IMR-90 (cell line): ENCODE measurements at places on chromosomes 12 and 14. TPM values are rescaled to one million over a fixed set of nuclear protein-coding genes. Genes with fewer than 3 reads are reported as not detected.

DNA sequence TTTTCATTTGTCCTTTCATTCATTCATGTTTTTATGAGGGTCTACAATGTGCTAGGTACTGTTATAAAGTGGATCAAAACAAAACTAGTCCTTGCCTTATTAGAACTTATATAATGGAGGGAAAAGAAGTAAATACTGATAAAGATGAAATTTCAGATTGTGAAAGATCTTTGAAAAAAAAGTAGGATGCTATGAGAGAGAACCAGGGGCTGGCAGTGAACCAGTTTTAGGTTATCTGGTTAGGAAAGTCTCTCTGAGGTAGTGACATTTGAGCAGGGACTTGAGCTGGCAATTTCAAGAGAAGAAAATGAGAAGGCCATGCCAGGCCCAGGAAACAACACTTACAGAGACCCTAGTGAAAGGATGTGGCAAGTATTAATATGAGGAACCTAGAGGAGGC is 57.3 kb upstream of the E2F7 start:
- no peaks in the 10 kb centered on the region for H3K36me3 ChIP-seq
- no peaks in the 10 kb centered on the region for H3K27me3 ChIP-seq
- no peak overlapping the region for H3K4me3 ChIP-seq

GRCh38 chr12:84561351-84561750 is 351.2 kb downstream of the SLC6A15 start:
- no peak overlapping the region for H3K27ac ChIP-seq
- H3K36me3 ChIP-seq = no peaks in the 10 kb centered on the region
- no peaks in the 10 kb centered on the region for H3K27me3 ChIP-seq
- no peaks in the 10 kb centered on the region for H3K4me1 ChIP-seq

DNA sequence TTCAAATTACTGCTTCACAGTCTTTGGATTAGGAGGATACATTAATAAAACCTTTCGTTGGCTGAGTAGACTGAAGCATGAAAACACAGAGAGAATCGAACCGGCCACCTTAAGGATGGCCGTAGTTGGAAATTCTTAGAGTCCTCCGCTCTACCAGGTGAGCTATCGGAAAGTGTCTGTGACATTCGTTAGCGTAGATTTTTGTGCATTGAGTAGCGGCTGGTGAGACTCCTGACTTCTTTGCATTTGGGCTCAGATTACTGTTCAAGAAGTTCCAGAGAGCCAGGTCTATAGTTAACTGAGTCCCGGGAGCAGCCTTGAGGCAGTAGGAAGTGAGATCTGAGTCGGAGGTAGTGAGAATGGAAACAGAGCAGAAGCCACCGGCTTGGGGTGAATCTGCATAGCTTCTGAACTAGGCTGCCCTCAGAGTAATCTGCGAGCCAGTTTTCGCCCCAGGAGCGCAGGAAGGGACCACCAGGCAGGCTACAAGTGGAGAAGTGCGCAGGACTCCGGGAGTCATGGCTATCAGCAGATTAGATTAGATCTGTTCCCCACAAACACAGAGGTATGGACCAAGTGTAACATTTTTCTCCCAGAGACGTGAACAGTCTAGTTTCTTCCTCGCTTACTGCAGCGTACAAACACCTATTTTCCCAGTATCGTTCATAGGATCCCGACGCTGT is 11.0 kb downstream of the OR6S1 start:
- H3K27ac ChIP-seq = no peak overlapping the region
- DNase-seq = peak; percentile 58
- H3K36me3 ChIP-seq = no peaks in the 10 kb centered on the region
- peak overlapping the region; percentile 56; the same call in 1 of the 2 replicates for H3K4me3 ChIP-seq

- no peaks in the 10 kb centered on the region; the same call in 1 of the 2 replicates for H3K27me3 ChIP-seq
- H3K36me3 ChIP-seq = no peaks in the 10 kb centered on the region
These were observed 1.5 kb upstream of the SLC25A47 start for GRCh38 chr14:100321473-100322137.

DNA sequence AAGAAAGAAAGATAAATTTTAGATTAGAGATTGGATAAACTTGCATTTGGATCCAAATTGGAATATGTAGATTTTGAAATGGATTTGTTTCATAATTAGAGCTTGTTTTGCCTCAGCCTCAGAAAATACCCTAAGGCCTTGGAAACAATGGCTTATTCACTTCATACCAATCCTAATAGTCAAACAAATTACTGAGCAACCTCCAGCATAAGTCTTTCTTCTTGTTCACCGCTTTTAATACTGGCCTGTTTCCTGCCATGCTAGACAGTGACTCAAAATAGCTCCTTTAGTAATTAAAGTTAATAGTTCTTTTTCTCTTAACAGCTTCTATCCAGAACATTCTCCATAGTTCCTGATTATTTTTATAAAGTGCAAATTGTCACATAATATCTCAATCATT is 110.9 kb upstream of the DNM1L start:
- H3K4me1 ChIP-seq = peaks cover 15% of the 10 kb centered on the region
- H3K27ac ChIP-seq = no peak overlapping the region
- H3K4me3 ChIP-seq = no peak overlapping the region
- H3K36me3 ChIP-seq = peaks cover 6% of the 10 kb centered on the region

- H3K27ac ChIP-seq = peak overlapping the region; percentile 94
- peaks cover 19% of the 10 kb centered on the region for H3K4me1 ChIP-seq
- H3K4me3 ChIP-seq = no peak overlapping the region
- H3K36me3 ChIP-seq = no peaks in the 10 kb centered on the region
These were observed 65.4 kb downstream of the C14orf132 start for GRCh38 chr14:96104469-96105057.

DNA sequence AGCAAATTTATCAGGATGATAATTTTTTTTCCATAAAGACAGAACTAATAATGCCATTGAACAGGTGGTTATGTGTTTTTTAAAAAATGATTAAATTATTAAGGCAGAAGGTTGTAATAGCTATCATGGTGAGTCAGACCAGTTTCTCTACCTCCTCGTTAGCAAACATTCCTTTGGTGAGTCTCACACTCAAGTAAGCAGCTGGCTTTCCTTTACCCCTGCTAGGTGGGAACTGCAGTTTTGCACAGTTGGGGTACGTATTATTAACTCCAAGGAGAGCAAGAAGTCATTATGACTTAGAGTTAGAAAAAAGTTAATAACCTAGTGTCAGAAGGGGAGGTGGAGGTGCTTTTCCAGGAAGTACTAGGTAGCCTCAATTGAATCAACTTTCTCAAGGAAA is 165.3 kb downstream of the SNAPC1 start:
- no peaks in the 10 kb centered on the region for H3K36me3 ChIP-seq
- H3K4me3 ChIP-seq = peak overlapping the region; percentile 33; the same call in 1 of the 2 replicates
- peaks cover 28% of the 10 kb centered on the region for H3K4me1 ChIP-seq
- H3K27ac ChIP-seq = no peak overlapping the region; the same call in 1 of the 2 replicates
- no peaks in the 10 kb centered on the region for H3K27me3 ChIP-seq

DNA sequence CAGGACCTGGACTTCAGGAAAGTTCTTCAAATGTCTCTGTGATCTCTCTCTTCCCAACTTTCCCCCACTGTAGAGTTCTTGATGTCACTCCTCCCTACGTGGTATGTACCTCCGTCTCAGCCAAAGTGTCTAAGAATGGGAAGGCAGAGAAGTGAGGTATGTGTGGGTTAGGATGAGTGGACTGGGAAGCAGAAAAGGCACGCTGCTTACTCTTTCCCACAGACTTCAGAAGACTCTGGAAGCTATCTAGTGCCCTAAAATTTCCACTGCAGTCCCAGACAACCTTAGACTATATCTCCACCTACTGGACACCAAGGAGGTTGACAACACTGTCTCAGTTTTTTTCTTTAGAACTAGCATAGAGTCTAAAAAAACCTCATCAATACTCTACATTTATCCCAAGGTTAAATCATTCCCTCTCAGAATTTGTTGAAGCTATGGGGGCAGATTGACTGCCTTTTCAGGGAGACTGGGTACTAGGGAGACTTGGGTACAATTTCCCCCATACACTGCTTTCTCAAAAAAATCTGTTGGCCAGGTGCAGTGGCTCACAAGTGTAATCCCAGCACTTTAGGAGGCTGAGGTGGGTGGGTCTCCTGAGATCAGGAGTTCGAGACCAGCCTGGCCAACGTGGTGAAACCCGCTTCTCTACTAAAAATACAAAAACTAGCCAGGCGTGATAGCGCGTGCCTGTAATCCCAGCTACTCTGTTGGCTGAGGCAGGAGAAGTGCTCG is 20.6 kb upstream of the ITGA5 start:
- DNase-seq = peak; percentile 86
- H3K36me3 ChIP-seq = no peaks in the 10 kb centered on the region
- peaks cover 10% of the 10 kb centered on the region for H3K27me3 ChIP-seq
- H3K27ac ChIP-seq = no peak overlapping the region

GRCh38 chr14:104239861-104240301 is 101.5 kb downstream of the KIF26A start:
- no peaks in the 10 kb centered on the region for H3K36me3 ChIP-seq
- H3K4me1 ChIP-seq = no peaks in the 10 kb centered on the region

DNA sequence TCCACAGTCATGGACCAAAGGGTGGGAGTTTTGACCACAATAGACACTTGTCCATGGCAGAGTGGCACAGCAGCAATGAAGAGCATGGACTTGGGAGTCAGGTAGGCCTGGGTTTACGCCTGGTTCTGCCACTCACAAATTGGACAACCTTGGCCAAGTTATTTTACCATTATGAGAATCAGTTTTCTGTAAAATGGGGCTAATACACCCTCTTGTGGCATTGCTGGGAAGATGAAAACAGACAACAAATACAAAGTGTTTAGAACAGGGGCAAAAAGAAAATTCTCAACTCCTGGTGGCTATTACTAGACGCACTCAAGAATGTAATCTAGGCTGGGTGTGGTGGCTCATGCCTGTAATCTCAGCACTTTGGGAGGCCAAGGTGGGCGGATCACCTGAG is 2.6 kb downstream of the C12orf43 start:
- no peak overlapping the region for H3K27ac ChIP-seq
- no peaks in the 10 kb centered on the region for H3K27me3 ChIP-seq
- DNase-seq = no peak

STAC3 gene
- total RNA-seq = under 0.01 and 0.18 TPM in 2 replicates

DNA sequence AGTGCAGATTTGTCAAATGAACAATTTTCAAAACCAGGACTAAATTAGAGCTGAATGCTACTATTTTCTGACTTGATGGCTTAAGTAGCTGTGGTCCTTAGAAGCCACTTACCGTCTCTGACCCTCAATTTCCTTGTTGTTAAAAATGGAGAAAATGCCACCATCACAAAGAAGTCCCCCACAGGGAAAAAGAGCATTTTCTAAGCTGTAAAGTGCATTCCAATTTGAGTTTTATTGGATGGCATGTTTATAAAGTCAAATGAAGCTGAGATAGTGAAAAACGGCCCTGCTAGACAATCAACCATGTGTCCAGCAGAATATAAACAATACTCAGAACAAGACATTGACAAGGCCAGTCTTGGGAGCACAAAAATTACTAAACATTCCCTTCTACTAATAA is 53.6 kb downstream of the GOLGA5 start:
- no peak overlapping the region for H3K4me3 ChIP-seq
- no peak for DNase-seq
- 0 out of 2 replicates have a peak, but pooled peaks cover 2% of the 10 kb centered on the region for H3K27me3 ChIP-seq
- H3K36me3 ChIP-seq = no peaks in the 10 kb centered on the region
- H3K27ac ChIP-seq = no peak overlapping the region
- peaks cover 2% of the 10 kb centered on the region; the same call in 1 of the 2 replicates for H3K4me1 ChIP-seq

STXBP6 gene
- 14.3 and 15.6 TPM in 2 replicates for total RNA-seq

DNA sequence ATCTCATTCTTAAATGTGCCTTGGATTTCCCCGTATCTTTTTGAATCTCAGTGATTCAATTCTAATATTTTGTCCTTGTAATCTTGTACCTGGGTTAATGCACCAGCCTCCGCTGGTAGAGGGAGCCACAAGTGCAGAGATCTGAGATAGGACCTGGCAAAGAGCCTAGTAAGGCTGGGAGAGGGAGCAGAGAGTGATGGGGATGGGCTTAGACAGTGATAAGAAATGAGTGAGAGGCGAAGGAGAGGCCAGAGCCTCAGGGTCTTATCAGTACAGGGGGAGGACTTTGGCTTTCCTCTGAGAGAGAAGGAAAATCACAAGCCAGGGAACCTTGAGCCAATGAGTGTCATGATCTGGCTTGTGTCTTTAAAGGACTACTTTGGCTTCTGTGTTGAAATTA is 30.5 kb upstream of the LMNTD1 start:
- no peak overlapping the region for H3K4me3 ChIP-seq
- H3K27me3 ChIP-seq = no peaks in the 10 kb centered on the region
- H3K36me3 ChIP-seq = no peaks in the 10 kb centered on the region
- peak; percentile 19 for DNase-seq
- H3K4me1 ChIP-seq = no peaks in the 10 kb centered on the region
- H3K27ac ChIP-seq = no peak overlapping the region

NINJ2 gene
- not detected in 2 replicates for total RNA-seq

- H3K27me3 ChIP-seq = no peaks in the 10 kb centered on the region
- no peak for DNase-seq
- H3K36me3 ChIP-seq = no peaks in the 10 kb centered on the region
- no peak overlapping the region for H3K27ac ChIP-seq
These were observed 80.3 kb upstream of the NOS1 start for GRCh38 chr12:117441751-117442150.

MANSC4 gene
- not detected in 2 replicates for total RNA-seq

POTEG gene
- not detected in 2 replicates for total RNA-seq

- no peak overlapping the region for H3K27ac ChIP-seq
- H3K27me3 ChIP-seq = no peaks in the 10 kb centered on the region
- DNase-seq = no peak
- H3K4me3 ChIP-seq = no peak overlapping the region
- H3K4me1 ChIP-seq = no peaks in the 10 kb centered on the region
- no peaks in the 10 kb centered on the region for H3K36me3 ChIP-seq
These were observed 971.7 kb downstream of the FLRT2 start for GRCh38 chr14:86501611-86502010.

GRCh38 chr14:20818861-20819260 is 16.2 kb upstream of the RNASE1 start:
- H3K36me3 ChIP-seq = no peaks in the 10 kb centered on the region
- H3K4me1 ChIP-seq = no peaks in the 10 kb centered on the region
- no peak for DNase-seq
- H3K27me3 ChIP-seq = no peaks in the 10 kb centered on the region
- no peak overlapping the region for H3K4me3 ChIP-seq

CD163 gene
- total RNA-seq = not detected in 2 replicates

ARG2 gene
- 2.2 and 2.5 TPM in 2 replicates for total RNA-seq

- H3K36me3 ChIP-seq = no peaks in the 10 kb centered on the region
- no peak overlapping the region for H3K4me3 ChIP-seq
- H3K27ac ChIP-seq = no peak overlapping the region
- H3K4me1 ChIP-seq = no peaks in the 10 kb centered on the region
These were observed 507 bp upstream of the KRT73 start for GRCh38 chr12:52618866-52619265.

MFAP5 gene
- total RNA-seq = 0.56 and 0.90 TPM in 2 replicates

DNA sequence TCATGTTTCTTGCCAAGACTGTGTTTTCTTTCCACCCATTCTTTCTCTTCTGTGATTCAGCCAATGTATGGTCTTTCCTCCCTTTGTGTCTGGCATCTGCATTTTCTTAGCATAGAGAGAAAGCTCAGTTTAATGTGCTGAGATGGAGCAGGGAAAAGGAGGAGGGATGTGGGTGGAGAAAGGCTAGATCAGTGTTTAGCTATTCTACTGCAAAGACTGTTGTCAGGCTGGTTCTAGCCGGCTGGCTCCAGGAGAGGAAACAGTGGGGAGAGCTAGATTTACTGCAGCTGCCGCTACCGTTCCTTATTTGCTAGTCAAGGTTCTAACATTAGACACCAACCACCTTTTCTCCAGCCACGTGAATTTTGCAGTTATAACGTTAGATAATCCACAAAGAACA is 5.2 kb upstream of the RIMKLB start:
- no peaks in the 10 kb centered on the region; the same call in none of the 2 replicates for H3K27me3 ChIP-seq
- no peaks in the 10 kb centered on the region for H3K36me3 ChIP-seq
- no peak overlapping the region for H3K4me3 ChIP-seq
- no peak overlapping the region for H3K27ac ChIP-seq
- peak; percentile 71 for DNase-seq
- no peaks in the 10 kb centered on the region for H3K4me1 ChIP-seq
